ENCODE measurements at places on chromosomes 11 and 22.

DNA sequence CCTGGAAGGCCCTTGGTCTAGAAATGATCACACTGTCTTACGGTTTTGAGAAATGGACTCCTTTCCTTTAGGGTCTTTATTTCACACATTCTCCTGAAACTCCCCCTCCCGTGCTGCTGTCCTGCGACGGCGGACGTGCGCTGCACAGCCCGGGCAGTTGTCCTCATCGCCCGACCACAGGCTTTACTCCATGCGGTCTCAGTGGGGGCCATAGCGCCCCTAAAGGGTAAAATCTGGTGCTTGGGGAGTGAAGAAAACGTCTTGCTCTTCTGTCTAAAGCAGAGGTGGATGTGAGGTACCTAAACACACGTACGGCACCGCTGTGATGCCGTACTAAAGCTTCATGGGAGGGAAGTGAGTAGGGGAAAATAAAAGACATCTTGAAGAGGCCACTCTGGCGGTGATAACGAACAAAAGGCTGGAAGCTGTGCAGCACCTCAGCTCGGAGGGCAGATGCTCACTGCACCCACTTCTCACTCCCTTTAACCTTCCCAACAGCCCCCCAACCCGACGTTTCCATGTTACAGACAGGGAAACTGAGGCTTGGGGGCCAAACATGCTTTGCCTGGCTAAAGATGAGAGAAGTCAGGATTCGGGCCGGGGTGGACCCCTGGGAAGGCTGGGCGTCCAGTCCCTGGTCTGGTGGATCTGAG lies 22.6 kb downstream of the MPPED1 start:
- DNase-seq = no peak

DNA sequence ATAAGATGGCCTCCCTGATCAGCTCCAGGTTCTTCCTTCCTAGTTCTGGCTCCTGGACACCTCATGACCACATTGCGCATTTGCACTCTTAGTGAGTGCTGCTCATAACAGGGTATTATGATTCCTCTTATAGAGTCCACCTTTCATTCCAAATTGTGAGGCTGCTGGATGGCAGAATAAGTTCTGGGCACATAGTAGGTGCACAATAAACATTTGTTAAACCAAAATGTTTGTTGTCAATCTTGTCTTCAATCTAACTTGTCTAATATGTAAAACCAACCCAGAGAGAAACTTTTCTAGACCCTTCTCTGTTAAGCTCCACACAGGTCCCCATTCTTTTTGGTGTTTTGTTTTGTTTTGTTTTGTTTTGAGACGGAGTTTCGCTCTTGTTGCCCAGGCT lies 22.6 kb upstream of the ZBTB16 start:
- DNase-seq = no peak

DNA sequence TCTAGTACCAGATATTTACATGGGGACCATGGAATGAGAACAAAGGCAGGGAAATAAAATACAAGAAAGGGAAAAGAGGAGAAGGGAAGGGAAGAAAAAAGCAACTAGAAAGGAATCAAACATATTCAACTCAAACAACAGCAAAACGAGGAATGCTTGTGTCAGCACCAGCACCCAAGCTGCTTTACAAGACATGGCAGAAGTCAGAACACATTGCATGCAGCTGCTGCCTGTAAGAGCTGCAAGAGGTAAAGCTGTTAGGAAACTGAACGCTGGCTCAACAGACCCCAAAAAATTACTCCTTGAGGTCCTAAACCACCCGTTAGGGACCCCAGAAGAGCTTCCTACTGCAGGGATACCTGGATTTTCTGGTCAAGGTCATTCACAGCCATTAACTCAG lies 296.9 kb downstream of the OPCML start:
- DNase-seq = no peak

DNA sequence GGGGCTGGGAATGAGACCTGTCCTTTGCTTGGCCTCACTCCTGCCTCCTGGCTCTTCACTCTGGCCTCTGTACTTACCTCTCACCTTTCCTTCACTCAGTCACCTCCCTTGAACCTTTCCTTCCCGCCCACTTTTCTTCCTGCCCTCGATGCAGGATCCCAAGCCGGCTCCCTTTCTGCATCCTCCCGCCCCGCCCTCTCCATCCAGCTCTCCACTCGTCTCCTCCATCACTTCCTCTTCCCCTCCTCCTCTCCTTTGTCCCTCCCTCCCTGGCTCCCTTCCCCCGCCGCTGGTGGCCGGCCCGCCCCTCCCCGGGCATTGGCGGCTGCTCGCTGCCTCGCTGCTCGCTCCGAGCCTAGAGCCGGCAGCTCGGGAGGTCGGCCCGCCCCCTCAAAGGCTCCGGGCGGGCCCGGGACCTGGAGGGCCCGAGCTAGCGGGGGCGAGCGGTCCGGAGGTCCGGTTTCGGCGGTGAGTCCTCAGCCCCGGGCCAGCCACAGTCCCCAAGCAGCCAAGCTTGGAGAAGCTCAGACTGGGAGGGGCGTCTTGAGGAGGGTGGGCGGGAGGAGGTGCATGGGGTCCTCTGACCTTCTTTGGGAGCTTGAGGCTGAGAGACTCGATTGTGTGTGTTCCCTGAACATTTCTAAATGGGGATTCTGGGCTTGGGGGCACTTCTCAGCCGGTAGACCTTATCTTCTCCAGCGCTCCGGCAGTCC lies 13.8 kb downstream of the PHLDB1 start:
- DNase-seq = peak; percentile 92

DNA sequence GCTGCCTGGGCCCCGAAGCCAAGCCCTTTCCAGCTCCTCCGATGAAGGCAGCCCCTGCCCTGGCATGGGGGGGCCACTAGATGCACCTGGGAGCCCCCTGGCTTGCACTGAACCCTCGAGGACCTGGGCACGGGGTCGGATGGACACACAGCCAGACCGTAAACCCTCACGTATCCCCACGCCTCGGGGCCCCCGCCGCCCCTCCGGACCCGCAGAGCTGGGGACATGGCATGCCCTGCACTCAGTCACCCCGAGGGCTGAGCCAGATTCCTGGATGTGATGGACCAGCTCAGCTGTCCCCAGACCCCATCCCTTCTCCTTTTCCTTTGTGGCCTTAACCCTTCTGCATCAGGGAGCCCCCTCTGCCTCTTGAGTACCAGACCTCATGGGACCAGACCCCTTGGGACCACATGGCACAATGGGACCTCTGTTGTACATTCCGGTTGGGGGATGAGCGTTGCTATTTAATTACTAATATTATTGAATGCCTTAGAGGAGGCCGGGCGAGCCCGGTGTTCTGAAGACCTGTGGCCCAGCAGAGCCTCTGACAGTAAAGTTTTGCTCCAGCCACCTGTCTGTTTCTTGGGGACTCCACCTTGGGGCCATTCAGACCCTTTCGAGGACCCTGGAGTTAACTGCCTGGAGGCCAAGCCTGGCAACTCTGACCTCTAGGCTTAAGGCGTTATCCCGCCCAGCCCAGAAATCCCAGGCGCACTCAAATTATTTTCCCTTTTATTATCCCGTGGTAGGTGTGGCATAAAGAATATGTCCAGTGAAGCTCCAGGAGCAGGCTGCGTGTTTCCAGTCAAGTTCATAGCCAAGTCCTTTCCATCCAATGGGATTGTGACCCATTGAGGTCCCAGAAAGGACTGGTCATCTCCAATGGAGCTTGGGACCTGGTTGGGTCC lies 3.0 kb downstream of the RASL10A start:
- no peak for DNase-seq

- DNase-seq = no peak
Observed at GRCh38 chr11:63590024-63590788, 24.0 kb downstream of the PLAAT3 start.

- no peak for DNase-seq
Observed at GRCh38 chr11:66969584-66970225, 5.4 kb upstream of the C11orf86 start.

DNA sequence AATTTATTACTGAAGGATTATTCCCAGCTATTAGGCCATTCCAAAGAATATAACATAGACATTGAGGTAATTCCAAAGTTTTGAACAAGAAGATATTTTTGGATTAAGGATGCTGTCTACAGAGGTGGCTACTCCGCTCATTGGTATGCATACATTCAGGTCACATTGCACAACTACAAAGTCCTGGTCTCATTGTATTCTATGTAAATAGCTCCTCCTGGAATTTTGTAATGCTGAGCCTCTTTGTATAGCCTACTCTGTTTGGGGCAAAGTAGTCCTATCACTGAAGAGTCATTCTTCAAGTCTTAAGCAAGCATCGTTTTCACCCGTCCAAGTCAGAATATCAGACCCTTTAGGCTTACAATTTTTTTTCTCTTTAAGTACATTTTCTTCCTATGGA lies 142.4 kb downstream of the KIF18A start:
- DNase-seq = no peak

- DNase-seq = no peak
Observed at GRCh38 chr11:132852361-132852760, 679.9 kb downstream of the OPCML start.

DNA sequence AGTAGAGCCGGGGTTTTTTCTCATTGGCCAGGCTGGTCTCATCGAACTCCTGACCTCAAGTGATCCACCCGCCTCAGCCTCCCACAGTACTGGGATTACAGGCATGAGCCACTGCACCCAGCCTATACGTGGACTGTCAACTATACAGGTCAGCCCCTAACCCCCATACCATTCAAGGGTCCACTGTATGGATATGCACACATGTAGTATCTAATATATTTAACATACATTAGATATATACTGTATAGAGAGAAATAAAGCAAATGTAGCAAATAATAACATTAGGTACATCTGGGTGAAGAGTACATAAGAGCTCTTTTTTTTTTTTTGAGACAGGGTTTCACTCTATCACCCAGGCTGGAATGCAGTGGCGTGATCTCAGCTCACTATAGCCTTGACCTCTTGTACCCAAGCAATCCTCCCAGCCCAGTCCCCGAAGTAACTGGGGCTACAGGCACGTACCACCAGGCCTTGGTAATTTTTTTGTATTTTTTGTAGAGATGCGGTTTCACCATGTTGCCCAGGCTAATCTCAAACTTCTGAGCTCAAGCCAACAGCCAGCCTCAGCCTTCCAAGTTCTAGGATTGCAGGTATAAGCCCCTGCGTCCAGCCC lies 1.5 kb upstream of the ATP5MGL start:
- DNase-seq = no peak

GRCh38 chr11:119368121-119369034 lies 13.1 kb downstream of the USP2 start:
- peak; percentile 90 for DNase-seq

GRCh38 chr11:62712861-62713260 lies 5.4 kb downstream of the GNG3 start:
- DNase-seq = no peak

DNA sequence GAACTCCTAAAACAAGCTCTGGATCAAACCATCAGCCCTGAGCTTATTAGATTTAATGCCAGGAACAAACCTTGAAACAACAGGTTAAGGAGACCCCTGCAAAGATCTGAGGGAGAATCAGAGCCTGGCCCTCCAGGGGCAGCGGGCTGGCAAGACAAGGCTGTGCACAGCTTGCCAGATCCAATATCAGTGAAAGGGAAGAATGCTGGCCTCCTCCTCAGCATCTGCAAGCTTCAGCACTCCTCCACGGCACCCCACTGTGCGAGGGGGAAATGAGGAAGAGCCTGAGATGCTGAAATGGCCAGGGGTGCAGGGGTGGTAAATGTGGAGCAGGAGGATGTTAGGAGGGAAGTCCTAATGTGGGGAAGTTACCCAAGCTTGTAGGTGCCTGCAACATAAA lies 167.0 kb downstream of the TENM4 start:
- no peak for DNase-seq

DNA sequence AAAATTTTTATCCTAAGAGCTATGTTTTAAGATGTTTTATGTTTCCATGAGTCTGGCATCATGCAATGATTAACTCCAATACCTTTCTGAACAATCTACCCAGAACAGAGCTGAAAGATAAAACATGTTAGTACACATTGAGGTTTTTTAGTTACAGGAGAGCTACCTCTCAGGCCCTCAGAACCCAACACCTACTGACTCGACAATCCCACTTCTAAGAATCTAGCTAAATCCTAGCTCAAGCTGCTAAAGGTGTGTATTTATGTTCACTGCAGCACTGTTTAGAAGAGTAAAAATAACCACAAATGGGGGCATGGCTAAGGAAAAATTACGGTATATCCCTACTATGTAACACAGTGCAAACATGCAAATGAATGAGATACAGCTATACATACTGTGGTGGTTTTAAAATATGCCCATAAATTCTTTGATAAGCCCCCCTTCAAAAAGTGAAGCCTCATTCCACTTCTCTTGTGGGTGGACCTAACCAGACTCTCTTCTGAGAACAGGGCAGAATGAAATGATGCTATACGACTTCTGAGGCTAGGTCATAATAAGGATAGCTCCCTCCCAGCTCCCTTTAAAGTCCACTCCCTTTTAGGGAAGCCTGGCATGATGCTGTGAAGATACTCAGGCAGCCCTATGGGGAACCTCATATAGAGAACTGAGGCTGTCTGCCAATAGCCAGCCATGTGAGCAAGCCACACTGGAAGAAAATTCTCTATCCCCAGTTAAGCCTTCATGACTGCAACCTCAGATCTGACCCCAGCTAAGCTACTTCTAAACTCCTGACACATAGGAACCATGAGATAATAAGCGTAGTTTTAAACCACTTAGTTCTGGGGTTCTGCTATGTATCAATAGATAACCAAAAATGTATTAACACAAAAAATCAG lies 29.5 kb downstream of the TMEM123 start:
- DNase-seq = no peak
